ENCODE measurements at places on chromosomes 16 and 17. TPM values are rescaled to one million over a fixed set of nuclear protein-coding genes. Genes with fewer than 3 reads are reported as not detected.

The HSD17B1 gene
- 1.2 TPM for total RNA-seq

DNA sequence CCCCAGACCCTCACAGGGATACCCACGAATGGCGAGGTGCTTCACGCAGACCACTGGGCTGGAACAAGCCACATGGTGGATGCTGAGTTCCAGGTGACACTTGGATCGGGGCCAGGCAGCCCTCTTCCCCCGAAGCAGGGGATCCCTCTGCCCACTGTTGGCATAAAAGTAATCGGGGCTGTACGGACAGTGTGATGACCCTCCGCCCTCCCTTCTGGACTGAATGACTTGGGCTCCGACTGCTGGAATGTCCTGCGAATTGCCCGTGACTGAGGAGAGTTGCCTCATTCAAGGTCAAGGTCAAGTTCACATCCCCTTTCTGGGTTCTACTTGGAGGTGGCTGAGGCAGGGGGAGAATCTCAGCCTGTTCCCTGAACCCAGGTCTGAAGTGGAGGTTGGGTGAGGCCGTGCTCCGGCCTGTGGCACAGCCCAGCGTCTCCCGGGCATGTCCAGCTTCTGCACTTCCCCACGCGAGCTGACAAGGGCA is 28.5 kb upstream of the CREBBP start:
- no peak for DNase-seq

DNA sequence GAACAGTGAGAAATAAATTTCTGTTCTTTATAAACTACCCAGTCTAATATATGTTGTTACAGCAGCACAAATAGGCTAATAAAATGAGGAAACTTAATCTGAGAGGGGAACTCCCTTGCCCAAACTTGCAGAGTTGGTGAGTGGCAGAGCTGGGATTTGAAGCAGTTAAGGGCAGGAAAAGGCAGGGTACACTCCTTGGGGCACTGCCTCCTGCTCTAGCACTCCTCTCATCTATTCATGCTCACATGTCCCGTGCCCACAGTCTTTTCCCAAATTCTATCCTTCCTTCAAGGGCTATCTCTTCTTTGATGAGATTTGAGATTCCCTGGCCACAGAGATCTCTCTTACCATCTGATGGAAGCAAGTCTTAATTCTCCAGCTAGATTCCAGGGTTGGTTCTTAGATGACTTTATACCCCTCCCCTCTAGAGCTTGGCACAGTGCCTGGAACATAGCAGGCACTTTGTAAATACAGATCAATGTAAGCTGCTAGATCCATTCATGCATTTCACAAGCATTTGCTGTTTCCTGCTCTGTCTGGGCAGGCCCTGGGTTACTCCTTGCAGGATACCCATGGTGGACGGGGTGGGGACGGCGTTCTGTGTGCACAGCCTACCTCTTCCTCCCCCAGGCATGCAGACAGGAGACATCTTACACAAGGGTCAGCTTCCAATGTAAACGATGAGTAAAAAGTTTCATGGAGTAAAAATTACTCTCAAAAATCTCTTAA is 39.2 kb upstream of the ABCC12 start:
- no peak for DNase-seq

DNA sequence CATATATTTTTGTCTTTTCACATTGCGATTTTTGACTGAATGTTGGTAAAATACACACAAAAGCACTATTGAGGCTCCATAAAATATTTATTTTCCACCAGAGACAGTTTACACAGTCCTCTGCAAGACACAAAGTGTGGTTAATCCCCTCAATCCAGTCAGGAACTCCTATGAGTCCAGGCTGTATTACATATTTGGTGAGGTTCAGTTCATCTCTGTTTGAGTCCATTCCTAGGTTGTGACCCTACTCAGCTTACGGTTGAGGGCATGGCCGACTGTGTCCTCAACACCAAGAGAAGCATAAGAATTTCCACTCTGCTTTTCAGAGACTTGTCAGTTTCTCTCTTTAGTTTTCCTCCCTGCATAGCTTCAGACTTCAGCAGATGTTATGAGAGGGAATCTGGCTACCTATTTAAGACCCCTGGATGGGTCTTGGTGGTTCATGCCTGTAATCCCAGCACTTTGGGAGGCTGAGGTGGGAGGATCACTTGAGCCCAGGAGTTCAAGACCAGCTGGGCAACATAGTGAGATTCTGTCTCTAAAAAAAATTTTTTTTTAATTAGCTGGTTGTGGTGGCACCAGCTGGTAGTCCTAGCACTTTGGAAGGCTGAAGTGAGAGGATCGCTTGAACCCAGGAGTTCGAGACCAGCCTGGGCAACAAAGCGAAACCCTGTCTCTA is 25.1 kb downstream of the ARL4D start:
- DNase-seq = no peak

The MED13 gene
- total RNA-seq = 54.5 TPM
